Activated naive CD4-positive, alpha-beta T cell treated with anti-CD3 and anti-CD28 coated beads, Interleukin-2, amount 10 ng/mL, durations not matched to agents 7 days and 5 days (primary cell): ENCODE measurements at places on chromosomes 12 and 14.

DNA sequence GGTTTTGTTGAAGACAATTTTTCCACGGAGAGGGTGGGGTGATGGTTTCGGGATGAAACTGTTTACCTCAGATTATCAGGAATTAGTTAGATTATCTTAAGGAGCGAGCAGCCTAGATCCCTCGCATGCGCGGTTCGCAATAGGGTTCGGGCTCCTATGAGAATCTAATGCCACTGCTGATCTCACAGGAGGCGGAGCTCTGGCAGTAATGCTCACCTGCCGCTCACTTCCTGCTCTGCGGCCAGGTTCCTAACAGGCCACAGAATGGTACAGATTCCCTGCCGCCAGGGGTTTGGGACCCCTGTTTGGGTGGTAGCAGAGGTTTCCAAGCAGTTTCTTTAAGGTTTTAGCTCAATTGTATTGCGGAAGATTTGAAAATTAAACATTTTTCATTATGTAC, 439.8 kb upstream of the OR4E1 start:
- DNase-seq: peak; percentile 34

DNA sequence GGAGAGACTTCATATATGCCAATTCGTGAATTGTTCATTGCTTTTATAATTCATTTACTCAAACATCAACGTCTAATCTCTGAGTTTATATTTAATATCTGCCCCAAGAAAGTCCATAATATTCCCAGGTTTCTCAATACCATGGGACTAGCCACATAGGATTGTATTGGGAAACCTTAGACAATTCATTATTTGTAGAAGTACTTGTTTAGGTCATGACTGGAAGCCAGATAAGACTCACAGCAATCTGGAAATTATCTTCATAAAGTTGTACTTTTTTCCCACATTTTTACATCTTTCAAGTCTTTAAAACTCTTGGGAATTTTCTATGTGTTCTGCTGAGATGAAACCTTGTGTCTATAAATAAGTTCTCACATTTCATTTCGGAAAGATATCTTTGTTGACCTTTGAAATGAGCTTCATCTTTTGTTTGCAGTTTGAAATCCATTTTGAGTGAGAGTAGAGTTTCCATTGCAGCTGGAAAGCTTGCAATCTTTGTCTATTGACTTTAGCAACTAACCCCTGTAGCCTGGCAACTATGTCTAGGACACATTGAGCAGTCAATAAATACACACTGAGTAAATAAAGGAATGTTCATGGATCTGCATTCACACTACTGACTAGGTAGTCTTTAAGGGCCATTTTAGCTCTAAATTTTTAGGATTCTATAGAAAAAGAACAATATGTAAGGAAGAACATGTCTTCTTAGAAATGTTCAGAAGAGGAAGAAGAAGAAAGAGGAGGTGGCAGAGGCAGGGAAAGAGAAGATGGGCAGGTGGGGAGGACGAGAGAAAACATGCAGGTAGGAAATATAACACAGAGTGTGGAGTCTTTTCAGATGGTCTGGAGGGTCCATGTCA, 154.4 kb downstream of the LRIG3 start:
- no peak for DNase-seq

GRCh38 chr12:62625228-62625627, 158.6 kb downstream of the MON2 start:
- no peak for DNase-seq

DNA sequence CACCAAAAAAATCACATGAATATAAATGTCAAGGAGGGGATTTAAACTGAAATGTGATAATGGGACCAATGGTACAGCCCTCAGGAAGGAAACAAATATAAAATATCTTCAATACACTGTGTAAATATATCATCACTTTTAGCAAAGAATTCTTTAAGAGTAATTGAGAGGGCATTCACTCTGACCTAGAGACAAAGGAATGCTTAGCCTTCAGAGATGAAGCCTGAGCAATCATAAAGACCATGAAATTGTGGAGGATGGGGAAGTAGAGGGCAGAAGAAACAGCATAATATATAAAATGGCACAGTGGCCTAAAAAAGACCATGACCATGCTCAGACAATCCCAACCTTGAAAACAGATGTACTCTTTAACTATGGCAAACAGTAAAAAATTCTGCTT, 20.4 kb downstream of the YAF2 start:
- DNase-seq: no peak

GRCh38 chr12:88057994-88058718, 29.0 kb upstream of the C12orf50 start:
- no peak for DNase-seq

- peak; percentile 53 for DNase-seq
Measured at GRCh38 chr14:61355892-61356325, 34.5 kb downstream of the PRKCH start.

DNA sequence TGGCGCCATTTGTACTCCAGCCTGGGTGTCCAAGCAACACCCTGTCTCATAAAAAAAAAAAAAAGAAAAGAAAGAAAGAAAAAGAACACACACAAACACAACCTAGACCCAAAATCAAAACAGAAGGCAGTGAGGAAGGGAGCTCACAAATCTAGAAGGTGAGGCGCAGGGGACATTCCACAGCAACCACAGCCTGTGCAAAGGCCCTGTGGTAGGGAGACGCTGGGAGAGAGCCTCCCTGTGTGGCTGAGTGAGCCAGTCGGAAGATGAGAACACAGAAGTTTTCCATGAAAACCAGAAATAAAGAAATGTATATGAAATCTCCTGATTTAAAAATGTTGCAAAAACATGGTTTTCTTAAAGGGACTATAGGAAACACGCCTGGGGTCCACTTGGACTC, 44.6 kb downstream of the SCARB1 start:
- no peak for DNase-seq

GRCh38 chr12:113416091-113416754, 6.0 kb upstream of the SDSL start:
- no peak for DNase-seq

- no peak for DNase-seq
Measured at GRCh38 chr12:51897181-51897580, 9.3 kb downstream of the ANKRD33 start.

GRCh38 chr14:24673534-24674203, 39.7 kb upstream of the GZMB start:
- DNase-seq: peak; percentile 82

DNA sequence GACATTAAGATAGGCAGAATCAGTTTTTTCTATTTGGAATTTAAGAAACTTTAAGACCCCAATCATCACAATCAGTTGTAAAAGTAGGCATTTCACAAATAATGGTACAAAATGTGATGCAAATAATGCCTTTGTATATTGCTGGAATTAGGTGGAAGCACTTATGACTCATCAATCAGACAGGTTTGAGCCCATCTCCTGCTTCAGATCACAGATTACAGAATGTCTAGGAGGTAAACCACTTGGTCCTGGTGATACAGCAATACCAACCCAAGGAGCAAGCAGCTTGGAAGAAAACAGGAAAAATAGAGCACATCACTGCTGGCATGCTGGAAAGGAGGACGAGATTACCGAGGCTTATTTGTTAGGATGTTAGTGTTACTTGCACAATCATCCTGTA, 57.6 kb downstream of the C12orf56 start:
- DNase-seq: no peak

DNA sequence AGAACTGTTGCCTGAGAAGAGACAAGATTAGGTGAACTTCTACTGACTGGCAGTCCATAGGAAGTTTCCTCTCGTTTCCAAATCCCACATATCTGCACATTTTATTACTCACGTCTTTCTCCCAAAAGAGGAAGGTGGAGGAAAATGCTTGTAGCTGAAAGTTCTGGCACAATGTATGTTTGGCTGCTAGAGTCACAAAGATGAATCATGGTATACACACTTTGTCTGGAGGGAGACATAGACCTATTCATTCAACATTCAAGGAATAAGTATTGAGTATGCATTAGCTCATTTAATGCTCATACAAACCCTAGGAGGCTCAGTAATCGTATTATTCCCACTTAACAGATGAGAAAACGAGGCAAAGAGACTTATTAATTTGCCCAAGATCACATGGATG, 291.8 kb downstream of the FOXN3 start:
- DNase-seq: no peak

GRCh38 chr14:104554608-104555429, 24.7 kb upstream of the C14orf180 start:
- DNase-seq: no peak

GRCh38 chr12:6662602-6662905, 365 bp downstream of the ING4 start:
- no peak for DNase-seq

DNA sequence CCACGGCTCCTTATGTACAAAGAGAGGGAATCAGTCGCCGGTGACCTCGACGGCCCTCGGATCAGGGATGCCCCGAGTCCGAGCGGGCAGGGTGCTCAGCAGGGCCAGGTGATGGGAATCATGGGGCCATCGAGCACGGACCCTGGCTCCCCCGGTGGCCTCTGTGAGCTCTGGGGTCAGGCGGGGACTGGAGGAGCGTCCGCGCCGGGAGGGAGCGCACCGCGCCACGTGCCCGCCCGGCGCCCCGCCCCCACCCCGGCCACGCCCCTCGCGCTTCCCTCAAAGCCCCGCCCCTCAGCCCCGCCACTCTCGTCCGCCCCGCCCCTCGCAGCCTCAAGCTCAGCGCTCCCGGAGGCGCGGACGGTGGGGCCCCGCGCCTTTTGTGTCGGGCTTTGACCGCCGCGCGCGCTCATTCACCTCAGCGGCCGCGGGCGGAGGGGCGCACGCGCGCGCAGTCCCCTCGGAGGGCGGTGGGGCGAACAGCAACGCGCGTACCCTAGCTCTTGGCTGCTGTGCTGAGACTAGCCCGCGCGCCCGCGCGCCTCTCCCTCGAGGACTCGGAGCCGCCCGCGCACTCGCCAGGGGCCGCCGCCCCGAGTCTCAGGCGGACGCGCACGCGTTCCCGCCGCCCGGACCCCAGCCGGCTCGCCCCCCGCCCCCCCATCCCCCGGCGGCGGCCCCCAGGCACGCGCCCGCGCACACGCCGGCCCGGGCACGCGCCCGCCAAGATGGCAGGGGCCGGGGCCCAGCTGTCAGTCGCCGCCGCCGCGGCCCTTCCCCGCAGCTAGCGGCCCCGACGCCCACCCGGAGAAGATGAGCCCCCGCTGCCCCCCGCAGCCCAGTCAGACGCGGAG, 93.9 kb upstream of the EVL start:
- peak; percentile 85 for DNase-seq

GRCh38 chr12:29569132-29569757, 71.8 kb upstream of the OVCH1 start:
- DNase-seq: no peak

GRCh38 chr12:92078167-92079053, 67.2 kb downstream of the BTG1 start:
- DNase-seq: no peak

DNA sequence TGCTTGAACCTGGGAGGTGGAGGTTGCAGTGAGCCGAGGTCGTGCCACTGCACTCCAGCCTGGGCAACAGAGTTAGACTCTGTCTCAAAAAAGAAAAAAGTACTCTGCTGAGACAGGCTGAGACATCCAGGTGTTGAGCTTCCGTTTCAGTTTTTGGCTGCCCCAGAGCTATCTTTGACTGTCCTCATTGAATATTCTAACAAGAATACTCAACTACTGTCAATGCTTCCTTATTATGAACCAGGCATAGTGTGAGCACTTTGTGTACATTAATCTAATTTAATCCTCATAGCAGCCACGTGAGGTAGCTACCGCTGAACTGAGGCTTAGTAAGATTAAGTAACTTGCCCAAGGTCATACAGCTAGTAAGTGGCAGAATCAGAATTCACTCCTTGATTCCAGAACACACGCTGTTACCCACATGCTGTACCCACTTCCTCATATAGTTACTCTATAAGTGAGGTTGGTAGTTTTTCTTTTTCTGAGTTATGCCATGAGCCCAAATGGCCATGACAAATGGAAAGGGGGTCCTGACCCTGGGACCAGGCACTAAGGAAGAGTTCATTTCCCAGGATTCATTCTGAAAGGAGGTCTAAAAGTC, 11.3 kb downstream of the ALDH1L2 start:
- no peak for DNase-seq

DNA sequence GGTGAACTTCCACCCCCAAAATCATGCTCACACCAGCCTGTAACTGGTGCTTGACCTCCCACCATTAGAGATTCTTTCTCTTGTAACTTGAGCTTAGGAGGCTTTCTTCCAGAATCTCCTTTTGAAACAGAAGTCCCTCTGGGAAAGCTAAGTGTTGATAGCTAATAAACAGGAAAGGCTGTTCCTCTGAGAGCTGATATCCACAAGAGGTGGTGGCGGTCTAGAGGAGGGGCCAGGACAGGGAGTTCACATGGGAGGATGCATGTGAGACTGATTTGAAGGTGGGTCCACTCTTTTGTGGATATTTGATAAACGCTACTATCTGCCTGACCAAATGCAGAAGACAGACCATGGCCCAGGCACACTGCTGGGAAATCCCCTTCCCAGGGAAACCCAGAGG, 10.2 kb upstream of the PRMT8 start:
- DNase-seq: no peak

GRCh38 chr12:83388551-83388950, 701.8 kb downstream of the TMTC2 start:
- no peak for DNase-seq

DNA sequence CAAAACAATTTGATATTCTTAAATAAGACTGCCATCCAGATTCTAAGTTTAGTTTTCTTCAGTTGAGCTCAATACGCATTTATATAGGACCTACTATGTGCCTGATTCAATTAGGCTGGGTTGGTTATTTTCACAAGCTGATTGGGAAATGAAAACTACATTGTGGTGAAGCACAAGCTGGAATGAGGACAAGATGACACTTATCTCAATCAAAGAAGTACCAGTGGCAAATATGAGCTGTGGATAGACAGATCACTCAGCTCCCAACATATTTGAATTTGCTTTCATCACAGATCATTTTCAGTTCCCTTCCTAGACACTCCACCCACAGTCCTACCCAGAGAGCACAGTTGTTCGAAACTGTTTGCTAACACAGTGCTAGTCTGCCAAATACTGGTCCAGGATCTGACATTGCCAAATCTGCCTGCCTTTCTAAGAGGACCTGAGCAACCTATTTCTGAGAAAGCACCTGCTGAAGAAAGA, 74.7 kb downstream of the LLPH start:
- no peak for DNase-seq

GRCh38 chr12:52401526-52401925, 4.6 kb downstream of the KRT82 start:
- no peak for DNase-seq

- no peak for DNase-seq
Measured at GRCh38 chr14:64447876-64448670, 17.2 kb upstream of the AKAP5 start.

DNA sequence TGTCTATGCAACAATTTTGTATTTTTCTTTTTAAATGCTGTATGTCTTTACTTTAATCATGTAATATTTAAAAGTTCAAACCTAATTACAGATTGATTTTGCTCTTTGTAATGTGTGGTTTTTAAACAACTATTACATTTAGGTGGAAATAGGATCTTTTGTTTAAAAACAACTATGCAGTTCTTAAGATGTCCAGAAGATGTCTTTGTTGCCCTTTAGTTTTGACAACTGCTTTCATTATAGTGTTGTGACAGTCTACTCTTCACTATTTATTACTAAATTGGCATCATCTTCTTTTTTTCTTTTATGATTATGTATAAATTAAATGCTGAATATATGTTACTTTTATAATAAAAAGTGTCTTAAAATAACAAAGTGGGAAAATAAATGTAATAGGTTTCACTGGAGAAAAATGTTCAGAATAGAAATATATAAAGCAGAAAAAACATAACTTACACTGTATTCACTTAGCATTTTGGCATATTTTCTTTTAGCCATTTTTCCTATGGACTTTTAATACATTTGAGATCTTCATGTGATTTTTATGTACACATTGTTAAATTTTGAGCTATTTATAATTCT, 27.1 kb upstream of the PCNX4 start:
- no peak for DNase-seq

- no peak for DNase-seq
Measured at GRCh38 chr14:91929700-91930099, 17.8 kb downstream of the FBLN5 start.

- DNase-seq: no peak
Measured at GRCh38 chr14:94288610-94289465, 4.2 kb downstream of the SERPINA10 start.
